Fibroblast of skin of back (primary cell): ENCODE measurements at places on chromosomes 4 and X.

- no peak for DNase-seq
Measured at GRCh38 chrX:132015875-132016274, 7.2 kb upstream of the STK26 start.

- no peak for DNase-seq
Measured at GRCh38 chrX:46574774-46575381, 1.3 kb downstream of the CHST7 start.

- no peak for DNase-seq
Measured at GRCh38 chrX:78357342-78358055, 30.1 kb upstream of the CYSLTR1 start.

DNA sequence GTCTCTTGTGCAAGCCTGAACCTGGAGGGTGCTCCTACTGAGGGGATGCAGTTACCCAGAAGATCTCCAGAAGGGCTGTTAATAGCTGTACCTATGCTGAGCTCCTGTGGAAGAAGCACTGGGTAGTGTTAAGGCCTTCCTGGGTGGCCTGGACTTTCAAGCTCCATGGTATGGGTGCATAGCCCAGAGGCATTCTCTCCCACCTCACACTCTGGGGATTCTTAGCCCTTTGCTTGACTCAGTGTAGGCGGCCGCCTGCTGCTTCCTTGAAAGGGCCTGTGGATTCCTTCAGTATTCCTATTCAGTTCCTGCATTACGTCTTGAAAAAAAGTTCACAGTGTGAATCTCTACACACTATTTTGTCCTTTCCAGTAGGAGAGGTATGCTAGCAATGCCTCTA, 235.7 kb upstream of the MAGEB16 start:
- DNase-seq: no peak

DNA sequence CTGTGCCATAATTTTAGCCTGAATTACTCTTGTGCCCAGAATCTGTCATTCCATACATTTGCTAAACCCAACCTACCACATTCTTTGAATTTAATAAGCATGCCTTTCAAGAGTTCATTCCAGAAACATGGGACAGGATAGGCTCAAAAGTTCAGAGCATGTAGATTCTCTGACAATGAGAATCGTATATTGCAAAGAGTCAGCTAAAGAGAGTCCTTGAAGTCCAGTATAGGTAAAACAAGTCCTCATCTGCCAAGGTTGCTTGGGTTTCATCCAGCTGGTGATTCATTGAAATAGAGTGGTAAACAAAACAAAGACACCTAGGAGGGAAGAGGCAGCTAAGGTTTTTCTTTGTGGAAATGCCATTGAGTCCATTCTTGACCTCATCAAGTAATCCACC, 249.3 kb upstream of the DIPK2B start:
- DNase-seq: peak; percentile 50

DNA sequence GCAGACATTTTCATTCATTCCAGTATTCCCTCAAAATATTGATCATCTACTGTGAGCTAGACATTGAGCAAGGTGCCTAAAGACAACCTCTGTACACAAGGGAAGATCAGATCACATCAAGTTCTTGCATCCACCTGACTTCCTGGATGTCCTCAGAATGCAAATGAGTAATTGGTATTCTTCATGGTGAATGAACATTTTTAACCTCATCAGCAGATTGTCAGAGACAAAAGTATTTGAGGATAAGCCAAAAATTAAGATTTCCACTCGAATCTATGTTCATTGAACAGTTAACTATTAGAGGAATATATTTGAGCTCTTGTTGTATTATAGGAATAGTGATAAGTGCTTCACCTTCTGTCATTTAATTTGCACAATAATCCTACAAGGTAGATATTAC, 1.3 kb downstream of the SMARCAD1 start:
- DNase-seq: no peak

- DNase-seq: peak; percentile 20
Measured at GRCh38 chr4:186078981-186079638, 10.2 kb downstream of the TLR3 start.

DNA sequence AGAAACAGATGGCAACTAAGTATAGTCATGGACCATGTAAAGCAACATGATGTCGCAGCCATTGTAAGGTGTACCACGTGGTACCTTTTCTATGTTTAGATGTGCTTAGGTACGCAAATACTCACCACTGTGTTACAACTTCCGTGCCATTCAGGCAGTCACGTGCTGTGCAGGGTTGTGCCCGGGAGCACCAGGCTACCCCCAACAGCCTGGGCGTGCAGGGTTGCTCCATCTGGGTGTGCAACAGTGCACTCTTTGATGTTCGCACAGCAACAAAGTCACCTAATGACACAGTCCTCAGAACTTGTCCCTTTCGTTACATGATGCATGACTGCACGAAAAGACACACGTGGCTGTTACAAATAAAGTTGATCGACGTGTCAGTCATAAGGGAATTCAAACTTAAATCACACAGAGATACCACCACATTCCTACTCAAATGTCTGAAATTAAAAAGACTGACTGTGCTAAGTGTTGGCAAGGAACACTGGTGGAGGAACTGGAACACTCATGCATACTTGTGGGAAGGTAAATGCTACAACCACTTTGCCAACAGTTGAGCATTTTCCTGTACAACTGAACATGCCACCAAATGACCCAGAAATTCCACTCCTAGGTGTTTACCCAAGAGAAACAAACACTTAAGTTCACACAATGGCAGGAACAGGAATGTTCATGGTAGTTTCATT, 24.3 kb downstream of the CPLX1 start:
- DNase-seq: no peak

DNA sequence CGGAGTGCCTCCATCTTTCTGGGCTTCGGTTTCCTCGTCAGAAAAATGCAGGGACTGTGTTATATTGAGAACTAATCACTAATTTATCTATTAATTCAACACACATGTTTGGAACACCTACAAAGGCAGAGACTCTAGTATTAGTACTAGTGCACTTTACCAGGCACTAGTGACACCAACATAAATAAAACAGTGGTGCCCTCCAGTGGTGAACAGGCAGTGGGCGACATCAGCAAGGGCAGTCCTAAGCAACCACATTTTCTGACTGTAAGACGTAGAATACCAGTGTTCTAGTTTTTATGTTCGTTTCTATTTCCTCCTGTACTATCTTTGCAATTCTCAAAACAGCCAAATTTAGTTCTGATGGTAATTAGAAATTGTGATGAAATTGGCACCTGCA, 69.1 kb upstream of the UCP1 start:
- no peak for DNase-seq

DNA sequence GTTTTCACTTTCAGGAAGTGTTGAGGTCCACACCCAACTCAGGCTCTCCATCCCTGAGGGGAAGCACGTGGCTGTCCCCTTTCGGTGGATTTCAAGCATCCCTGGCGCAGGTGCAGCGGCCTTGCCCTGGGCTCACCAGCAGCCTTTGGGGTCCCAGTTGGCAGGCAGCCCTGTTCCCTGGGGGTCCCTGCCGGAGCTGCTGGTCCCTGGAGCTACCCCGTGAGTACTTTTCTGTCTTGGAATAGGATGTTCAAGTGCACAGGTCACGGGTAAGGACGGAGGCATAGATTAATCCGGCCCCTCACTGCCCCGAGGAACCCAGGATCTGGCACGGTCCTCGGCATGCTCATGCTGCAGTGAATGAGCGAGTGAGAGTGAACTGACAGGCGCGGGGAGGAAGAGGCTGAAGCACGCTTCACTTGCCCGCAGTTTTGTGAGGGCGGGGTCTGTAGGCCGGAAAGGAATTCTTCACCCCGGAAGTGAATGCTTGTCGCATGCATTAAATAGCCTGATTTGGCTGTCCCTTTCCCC, 117.2 kb upstream of the FAT1 start:
- DNase-seq: no peak

- DNase-seq: no peak
Measured at GRCh38 chr4:81599742-81600380, 128.2 kb upstream of the RASGEF1B start.

DNA sequence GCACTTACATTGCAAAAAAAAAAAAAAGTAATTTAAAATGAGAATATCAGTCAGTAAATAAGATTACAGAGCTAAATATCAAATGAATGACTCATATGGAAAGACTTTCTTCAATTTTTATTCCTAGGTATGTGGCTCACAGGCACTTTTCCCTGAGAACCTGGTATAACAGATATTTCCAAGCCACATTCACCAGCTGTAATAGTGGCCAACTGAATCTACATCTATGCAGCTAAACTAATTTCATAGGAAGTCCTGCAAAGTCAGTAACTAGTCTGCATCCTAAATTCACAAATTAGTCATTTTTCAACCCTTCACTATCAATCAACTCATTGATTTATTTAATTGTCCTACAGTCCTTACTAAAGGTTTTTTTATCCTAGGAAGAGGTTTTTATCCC, 5.6 kb downstream of the PDE5A start:
- DNase-seq: peak; percentile 46

GRCh38 chrX:70052895-70053615, 3.3 kb upstream of the AWAT2 start:
- DNase-seq: no peak

GRCh38 chr4:185693548-185694215, 118.3 kb downstream of the SORBS2 start:
- DNase-seq: no peak

GRCh38 chrX:70360366-70360765, 62.7 kb upstream of the GDPD2 start:
- no peak for DNase-seq

DNA sequence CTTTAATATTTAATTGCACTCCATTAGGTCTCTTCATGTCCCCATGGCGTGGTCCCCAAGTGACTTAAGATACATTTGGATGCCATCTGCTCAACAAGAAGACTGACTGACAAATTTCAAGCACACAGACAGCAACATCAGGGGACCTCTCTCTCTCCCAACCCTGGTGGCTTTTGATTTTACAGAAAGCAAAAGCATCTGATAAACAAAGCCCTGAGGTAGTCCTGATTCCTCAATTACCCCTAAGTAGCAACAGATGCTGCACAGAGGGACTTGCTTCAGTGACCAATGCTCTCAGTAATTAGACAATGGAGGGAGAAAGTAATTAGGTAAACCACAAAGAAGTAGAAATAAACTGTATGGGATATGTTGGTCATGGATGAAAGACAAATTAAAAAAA, 426.4 kb downstream of the INPP4B start:
- DNase-seq: no peak

GRCh38 chr4:128524311-128524710, 236.7 kb upstream of the PGRMC2 start:
- DNase-seq: peak; percentile 86
